Foreskin keratinocyte (primary cell): ENCODE measurements at places on chromosomes 6 and 20.

DNA sequence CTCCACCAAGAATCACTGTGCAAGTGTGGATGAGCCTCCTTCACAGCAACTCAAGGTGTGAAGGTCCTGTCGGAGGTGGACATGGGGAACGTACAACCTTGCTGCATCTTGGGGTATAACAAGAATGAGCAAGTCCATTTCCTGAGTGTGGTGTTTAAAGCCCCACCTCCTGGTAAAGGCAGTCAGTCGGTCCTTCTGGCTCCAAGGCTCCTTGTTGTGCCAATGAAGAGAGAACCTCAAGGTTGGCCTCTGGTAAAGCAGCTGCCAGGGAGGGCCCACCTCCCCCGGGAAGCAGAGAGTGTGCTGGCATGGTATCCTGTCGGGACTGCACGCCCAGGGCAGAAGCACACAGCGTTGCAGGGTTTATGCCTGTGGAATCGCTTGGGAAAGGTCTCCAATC is 12.4 kb upstream of the MAS1 start:
- no peak for DNase-seq

DNA sequence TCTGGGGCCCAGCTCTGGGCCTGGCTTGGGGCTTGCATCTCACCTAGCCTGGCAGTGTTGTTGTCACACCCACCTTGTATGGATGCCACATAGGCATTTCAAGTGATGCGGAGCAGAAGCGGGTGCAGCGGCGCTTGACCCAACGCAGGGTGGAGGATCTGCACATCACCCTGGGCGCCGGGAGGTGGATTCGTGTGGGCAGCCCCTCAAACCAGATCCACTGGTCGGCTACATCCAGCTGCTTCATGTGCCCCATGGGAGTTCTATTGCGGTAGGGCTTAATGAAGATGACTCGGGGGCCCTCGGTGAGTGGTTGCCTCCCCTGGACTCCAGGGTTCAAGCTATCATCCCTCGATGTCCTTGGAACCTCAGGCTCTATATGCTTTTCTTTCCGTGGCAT is 3.2 kb downstream of the TP53TG5 start:
- DNase-seq, result no peak

DNA sequence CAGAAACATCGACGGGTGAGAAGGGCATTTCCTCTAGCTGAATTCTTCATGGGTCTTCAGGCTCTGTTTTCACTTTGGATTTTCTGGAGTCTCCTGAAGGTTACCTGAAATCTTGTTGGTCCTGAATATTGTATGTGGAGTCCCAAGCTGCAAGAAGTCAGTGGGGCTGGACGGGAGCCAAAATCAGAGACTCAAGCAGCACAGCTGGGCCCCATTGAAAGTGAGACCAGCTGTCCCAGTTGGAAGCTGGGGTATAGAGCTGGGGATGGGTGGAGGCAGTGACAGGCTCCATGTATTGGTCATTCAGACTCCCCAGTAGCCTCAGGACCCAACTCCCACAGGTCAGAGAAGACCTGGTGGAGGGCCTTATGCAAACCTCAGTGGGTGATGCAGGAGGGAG is 111.3 kb upstream of the MLN start:
- no peak for DNase-seq

- no peak for DNase-seq
Observed at GRCh38 chr6:31842053-31842452, 14.5 kb downstream of the HSPA1B start.

- no peak for DNase-seq
Observed at GRCh38 chr6:88997327-88997726, 33.9 kb upstream of the RNGTT start.

- DNase-seq, result no peak
Observed at GRCh38 chr6:30893001-30893591, 8.8 kb downstream of the DDR1 start.

DNA sequence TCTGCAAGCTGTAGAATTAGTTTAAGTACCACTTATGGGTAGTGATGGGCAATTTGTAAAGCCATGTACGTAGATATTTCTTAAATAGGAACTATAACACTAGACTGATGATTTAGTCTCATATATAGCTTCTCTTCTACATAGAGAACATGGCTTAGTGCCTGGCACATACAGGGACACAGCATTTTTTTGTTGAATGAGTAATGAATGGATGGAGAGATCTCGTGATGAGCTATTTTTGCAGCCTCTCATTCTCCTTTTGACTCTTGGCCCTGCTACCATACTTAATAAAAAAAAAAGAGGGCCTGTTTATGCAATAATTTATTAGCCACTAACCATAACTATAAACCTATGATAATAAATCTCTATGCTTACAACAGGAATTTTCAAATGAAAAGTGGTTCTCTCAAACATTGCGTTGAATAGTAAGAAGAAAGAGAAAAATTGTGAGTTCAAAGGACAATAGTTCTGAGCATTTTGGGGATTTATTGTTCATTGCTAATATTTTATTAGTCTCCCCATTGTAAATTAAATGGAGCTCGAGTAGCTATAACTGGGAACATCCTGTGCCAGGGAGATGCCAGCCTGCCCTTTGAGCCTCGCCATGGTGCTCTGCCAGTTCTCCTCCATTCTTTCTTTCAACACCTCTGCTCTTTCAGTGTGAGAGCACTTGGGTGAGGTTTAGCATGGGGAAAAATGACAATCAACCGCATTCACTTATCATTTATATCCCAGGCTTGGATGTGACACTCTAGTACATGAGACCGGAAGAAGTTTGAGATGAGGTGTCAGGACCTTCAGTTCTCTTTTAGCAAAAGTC is 14.7 kb upstream of the RCAN2 start:
- DNase-seq, result no peak

DNA sequence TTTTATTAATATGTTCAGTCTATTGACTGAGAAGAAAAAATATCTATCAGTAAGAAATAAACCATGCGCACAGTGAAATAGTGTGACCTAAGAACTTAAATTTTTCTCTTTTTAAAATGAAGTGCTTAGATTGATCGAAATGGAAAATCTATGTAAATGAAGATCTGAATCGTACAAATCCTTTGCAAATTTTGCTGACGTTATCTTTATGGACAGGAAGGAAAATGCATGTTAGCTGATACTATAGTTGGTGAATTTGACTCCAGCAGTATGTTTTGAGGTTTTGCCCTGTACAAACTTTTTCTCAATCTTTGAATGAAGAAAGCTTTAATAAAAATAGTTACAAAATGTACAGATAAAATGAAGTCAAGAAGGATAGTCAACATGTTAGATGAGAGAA is 82.9 kb downstream of the NRN1 start:
- DNase-seq, result no peak
